Anterior cingulate cortex (tissue), 58 donors: ENCODE measurements at places on chromosomes 6 and 20.

DNA sequence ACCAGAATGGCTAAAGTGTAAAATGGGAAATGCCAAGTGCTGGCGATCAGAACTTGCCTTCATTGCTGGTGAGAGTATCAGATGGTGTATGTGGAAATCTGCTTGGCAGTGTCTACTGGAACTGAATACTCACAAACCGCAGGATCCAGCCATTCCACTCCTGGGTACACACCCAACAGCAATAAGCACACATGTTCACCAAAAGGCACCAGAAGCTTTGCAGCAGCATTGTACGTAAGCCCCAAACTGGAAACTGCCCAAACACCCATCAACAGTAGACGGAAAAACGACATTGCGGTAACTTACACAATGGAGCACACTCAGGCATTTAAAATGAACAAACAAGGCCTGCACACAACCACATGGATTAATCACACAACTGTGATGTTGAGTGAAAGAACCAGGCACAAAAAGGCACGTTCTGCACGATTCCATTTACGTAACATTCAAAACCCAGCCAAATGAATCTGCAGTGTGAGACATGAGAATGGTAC, 37.3 kb upstream of the BPIFA2 start:
- DNase-seq, result no peak

DNA sequence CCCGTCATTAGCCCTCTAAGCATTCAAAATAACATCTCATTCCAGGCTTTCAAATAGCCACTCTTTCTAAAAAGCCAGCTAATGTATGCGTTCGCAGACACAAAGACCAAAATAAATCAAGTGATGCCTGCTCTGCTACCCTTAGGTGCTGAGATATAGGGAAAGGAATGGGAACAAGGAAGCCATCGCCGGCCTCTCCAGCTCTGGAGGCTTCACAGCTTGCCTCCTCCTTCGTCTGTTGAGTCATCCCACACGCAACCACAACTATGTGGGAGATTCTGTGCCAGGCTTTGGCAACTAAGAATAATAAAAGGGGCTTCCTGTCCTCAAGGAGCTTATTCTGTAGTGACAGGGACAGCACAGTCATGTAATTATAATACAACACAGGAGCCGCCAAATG, 27.3 kb upstream of the SLC22A23 start:
- no peak for DNase-seq

- DNase-seq, result no peak
Measured at GRCh38 chr6:164184410-164184809, 769.9 kb downstream of the QKI start.

DNA sequence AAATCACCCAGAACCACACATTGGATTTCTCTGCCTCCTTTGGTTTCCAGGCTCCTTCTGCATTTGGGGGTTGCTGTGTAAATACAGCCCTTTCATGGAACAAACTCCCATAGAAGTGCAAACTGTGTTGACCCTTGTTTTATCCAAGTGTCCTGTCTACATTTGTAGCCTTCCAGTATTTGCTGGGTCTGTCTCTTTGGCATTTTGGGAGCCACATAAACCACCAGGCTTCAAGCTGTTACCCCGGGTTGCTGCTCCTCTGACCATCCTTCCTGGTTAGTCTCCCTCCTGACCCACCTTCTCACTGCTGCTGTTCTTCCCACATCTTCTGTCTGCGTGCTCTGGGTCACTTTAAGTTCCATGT, 7.6 kb upstream of the MTHFD1L start:
- no peak for DNase-seq

DNA sequence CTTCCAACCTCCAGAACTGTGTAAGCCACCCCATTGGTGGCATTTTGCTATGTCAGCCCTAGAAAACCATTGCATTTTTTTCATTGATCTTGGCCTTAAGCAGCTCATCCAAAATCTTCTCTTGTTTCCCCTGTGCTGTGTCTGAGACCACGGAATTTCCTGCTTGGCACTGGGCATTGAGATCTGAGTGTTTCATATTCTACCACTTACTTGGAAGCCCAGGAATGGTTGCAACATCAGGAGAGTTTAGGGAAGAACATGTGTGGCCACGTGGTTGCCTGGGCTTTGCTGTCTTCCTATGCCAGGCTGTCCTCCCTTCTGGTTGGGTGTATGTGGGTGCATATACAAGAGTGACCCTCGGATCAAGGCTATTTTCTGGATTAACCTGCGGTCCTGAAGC, 139.3 kb upstream of the PMEPA1 start:
- no peak for DNase-seq

DNA sequence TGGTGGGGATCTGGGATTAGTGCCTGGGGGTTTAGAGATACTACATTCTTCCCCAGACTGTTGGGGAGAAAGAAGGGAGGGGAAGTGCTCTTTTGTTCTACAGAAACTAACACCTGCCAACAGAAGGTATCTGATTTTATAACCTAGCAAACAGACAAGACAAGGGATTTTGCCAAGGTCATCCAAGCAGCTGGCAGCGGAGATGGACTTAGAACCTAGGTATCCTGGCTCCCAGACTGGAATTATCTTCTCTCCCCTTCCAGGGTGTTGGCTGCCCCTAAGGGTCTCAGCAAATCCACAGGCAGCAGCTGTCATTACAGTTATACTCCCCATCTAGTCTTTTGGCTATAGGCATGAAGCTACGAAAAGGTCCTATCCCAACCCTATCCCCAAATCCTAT, 8.4 kb downstream of the SDC4 start:
- no peak for DNase-seq

DNA sequence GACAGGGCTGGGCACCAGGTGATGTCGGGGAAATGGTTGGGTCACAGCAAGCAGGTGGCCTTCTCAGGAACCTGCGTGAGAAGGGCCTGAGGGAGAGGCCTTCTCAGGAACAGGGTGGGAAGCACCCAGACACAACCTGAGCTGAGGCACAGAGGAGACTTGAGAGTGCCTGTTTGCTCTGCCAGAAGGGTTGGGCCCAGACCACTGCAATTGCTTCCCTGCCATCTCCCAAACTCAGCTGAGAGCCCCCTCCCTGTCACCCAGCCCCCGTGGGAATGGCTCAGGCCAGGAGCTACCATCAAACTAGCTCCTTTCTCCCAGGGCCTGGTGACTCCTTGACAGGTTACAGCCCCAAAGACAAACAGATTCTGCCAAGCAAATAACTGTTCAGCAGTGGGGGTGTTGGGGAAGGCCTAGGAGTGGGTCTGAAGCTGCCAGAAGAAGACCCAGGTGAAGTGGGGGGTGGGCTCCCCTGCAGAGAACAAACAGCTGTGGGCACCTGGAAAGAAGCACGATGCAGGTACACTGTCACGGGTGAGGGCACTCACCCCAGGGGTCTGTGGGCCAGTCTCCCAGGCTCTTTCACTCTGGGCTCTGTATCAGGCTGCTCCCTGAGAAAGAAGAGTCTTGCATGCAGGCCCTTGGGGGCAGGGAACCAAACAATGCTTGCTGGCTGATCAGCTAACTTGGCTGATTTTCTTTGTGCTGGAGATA, 30.4 kb upstream of the SPDEF start:
- no peak for DNase-seq

- DNase-seq, result no peak
Measured at GRCh38 chr6:41255638-41256246, 27.6 kb downstream of the TREML4 start.
